Spleen (tissue), 13 donors: ENCODE measurements at places on chromosomes 11 and 22.
A peak's percentile ranks its signal among the peaks of the same experiment; 100 is the strongest.

DNA sequence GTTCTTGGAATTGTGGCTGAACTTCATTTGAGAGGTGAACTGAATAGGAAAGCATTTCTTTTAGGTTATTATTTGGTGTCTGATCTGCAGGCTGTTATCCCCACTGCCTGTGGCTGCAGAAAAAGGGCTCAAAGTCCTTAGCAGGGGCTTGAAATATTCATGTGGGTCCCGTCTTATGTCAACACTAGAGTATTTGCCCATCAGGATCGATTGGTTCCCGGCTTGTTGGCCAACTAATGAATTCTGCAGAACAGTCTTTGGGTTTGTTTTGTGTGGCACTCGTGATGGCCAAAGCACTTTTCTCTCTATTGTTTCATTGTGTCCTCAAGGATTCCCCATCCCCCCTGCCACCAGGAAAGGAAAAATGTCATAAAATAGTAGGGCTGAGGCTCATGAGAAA is 211.9 kb downstream of the MYO18B start:
- no peak overlapping the region for H3K27ac ChIP-seq
- DNase-seq, result no peak
- no peaks in the 10 kb centered on the region for H3K36me3 ChIP-seq
- no peaks in the 10 kb centered on the region for H3K27me3 ChIP-seq
- H3K4me3 ChIP-seq, result no peak overlapping the region

GRCh38 chr22:27115816-27116256 is 458.4 kb downstream of the MIAT start:
- no peaks in the 10 kb centered on the region for H3K36me3 ChIP-seq
- H3K4me3 ChIP-seq, result no peak overlapping the region
- DNase-seq, result no peak

GRCh38 chr11:18721561-18722292 is 4.3 kb downstream of the IGSF22 start:
- peaks cover 8% of the 10 kb centered on the region for H3K4me1 ChIP-seq
- DNase-seq, result peak; percentile 84
- H3K36me3 ChIP-seq, result no peaks in the 10 kb centered on the region
- H3K4me3 ChIP-seq, result peak overlapping the region; percentile 81
- no peaks in the 10 kb centered on the region for H3K27me3 ChIP-seq
- H3K27ac ChIP-seq, result peak overlapping the region; percentile 39

DNA sequence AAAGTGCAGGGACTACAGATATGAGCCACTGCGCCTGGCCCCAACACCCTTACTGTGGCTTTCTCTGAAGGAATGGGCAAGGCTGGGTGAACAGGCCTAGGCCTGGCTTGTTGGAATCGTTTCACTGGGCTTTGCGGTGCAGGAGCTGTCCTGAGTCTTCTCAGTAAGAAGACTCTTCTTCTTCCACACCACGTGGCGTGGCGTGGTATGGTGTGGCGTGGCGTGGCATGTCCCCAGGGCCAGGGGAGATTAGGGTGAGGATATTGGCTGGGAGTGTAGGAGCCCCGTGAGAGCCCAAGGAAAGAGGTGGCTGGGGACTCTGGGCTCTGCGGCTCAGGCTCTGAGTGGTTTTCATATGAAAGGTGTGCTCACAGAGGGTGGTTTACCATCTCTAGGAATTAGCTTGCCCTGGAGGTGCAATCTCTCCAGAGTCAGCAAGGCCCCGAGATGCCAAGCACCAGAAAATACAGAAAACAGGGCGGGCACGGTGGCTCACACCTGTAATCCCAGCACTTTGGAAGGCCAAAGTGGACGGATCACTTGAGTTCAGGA is 70.7 kb downstream of the PARVB start:
- no peaks in the 10 kb centered on the region for H3K27me3 ChIP-seq
- H3K36me3 ChIP-seq, result peaks cover 21% of the 10 kb centered on the region
- no peak overlapping the region for H3K27ac ChIP-seq
- H3K4me1 ChIP-seq, result no peaks in the 10 kb centered on the region
- H3K4me3 ChIP-seq, result no peak overlapping the region

GRCh38 chr22:41595703-41596102 is 6.1 kb upstream of the PMM1 start:
- H3K36me3 ChIP-seq, result no peaks in the 10 kb centered on the region
- H3K27ac ChIP-seq, result no peak overlapping the region
- no peaks in the 10 kb centered on the region for H3K27me3 ChIP-seq
- peak; percentile 25 for DNase-seq

DNA sequence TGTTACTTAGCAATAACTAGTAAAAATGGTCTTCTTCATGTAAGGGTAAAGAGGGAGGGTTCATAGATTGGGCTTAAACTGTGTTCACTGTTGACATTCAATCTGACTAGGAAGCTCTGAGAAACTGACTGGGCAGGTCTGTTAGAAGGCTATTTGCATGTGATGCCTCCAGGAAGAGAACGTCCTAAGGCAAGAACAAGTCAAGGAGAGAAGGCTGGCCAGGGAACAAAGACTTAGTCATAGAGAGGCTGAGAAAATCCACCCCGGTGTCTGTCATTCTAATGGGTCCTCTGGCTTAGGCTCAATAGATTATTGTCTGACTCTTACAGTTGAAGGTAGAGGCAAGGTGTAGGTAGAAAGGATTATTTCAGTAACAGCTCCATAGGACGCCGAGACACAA is 50.3 kb upstream of the CD44 start:
- DNase-seq, result no peak
- H3K27me3 ChIP-seq, result no peaks in the 10 kb centered on the region
- H3K4me1 ChIP-seq, result peaks cover 44% of the 10 kb centered on the region
- H3K36me3 ChIP-seq, result no peaks in the 10 kb centered on the region
- no peak overlapping the region for H3K4me3 ChIP-seq
- H3K27ac ChIP-seq, result no peak overlapping the region
